ENCODE measurements at places on chromosomes 3 and 15. TPM values are rescaled to one million over a fixed set of nuclear protein-coding genes. Genes with fewer than 3 reads are reported as not detected.
A peak's percentile ranks its signal among the peaks of the same experiment; 100 is the strongest.

GRCh38 chr3:54264050-54264449 lies 141.7 kb downstream of the CACNA2D3 start:
- no peak for DNase-seq

DNA sequence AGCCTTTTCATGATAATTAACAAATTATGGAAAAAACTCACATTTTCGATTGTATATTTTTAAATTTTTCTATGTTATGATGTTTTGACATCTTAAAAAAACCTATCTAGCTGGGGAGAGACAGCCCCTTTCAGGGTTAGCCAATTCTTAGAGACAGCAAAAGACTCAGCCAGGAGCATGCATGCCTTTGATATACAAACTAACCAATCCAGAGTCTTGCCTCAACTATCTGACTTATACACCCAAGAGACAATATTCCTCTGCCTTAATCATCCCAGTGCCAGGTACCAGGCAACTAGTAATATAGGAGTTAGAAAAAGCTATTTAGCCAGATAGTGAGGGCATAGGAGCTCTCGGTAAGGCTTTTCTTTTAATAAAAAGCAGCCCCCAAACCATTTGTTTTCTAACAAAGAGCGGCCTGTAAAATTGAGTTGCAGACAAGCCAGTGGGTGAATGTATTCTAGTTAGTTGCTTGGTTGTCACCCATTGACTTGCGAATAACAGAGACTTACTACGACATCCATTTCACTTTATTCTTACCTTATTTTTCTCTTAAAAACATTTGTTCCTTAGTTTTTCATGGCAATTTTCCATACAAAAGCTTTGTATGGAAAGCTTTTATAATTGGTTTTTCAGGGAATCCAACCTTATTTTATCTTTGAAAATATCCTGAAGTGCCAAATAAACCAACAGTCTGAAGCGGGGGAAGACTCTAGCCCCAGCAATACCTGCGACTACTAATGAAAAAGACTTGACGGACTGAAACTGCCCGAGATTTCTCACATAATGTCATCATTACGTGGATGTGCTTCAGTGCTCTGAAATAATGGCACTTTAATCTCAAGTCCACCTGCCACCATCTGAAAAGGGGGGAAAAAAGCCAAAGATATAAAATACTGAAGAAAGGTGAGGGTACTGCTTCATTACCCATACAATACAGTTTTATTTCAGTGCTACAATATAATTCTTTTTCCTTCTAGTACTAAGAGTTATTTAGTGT lies 64.6 kb upstream of the ATP2C1 start:
- no peak for DNase-seq

GRCh38 chr3:60386306-60386705 lies 864.9 kb downstream of the FHIT start:
- DNase-seq: no peak

DNA sequence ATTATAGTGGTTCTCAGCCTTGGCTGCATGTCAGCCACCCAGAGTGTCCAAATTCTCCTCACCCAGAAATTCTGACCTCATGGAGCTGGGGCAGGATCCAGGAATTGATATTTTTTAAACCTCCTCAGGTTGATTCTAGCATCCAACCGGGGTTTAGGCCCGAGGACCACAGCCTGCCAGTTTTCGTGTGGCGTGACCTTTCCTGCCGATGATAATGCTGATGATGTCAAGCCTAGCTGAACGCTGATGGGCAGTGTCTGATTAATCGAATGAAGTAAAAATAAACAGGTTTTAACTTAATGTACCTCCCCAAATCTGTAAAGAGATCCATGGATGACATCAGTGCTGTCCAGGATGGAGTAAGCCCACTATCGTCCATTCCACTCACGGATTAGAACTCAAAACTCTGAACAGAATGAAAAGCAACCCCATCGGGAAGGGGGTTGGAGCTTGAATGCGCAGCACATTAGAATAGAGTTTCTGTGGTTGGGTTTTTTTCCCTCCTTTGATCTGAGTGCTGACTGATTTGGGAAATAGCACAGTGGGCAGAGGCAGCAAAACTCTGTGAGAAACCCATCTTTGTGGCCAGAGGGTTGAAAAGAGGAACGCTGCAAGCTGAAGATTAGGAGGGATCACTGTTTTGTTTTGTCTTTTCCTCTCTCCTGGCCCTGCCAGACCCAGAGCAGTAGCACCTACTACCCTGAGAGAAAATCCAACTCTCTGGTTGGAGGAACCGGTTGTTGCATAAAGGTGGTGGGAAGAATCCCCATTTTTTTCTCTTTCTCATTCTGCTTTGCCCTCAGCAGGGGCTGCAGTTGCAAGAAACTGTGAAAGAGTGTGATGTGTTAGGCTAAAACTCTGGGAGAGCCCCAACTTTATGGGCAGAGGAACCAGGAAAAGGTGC lies 153.9 kb downstream of the APBA2 start:
- DNase-seq: no peak

DNA sequence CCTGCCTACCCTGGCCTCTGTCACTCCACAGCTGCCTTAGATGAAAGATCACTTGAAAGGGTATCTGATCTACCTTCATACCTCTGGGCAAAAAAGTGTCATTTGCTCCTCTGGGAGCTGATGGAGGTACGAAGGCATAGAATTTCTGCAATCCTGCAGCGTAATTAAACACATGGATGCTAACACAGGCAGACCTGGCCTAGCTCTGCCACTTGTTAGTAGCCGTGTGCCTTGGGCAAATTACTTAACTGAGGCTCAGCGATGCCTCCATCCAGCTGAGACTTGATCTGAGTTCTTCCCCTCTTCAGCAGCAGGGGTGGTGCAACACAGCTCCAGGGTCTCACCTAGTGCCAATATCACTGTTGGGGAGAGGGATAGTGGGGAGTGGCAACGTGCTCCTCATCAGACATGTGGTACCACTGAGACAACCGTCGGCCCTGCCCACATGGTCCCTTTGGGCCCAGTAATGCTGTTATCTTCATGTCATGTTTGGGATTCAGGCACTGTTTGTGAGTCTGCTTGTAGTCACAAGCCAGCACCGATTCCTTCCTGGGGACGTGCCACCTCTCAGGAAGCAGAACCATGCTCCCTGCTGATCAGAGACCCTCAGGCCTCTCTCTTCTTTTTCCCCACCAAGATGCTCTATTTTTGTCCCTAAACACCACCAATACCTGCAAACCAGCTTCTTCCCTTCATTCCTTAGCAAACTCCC lies 34.1 kb upstream of the PIAS1 start:
- no peak for DNase-seq

DNA sequence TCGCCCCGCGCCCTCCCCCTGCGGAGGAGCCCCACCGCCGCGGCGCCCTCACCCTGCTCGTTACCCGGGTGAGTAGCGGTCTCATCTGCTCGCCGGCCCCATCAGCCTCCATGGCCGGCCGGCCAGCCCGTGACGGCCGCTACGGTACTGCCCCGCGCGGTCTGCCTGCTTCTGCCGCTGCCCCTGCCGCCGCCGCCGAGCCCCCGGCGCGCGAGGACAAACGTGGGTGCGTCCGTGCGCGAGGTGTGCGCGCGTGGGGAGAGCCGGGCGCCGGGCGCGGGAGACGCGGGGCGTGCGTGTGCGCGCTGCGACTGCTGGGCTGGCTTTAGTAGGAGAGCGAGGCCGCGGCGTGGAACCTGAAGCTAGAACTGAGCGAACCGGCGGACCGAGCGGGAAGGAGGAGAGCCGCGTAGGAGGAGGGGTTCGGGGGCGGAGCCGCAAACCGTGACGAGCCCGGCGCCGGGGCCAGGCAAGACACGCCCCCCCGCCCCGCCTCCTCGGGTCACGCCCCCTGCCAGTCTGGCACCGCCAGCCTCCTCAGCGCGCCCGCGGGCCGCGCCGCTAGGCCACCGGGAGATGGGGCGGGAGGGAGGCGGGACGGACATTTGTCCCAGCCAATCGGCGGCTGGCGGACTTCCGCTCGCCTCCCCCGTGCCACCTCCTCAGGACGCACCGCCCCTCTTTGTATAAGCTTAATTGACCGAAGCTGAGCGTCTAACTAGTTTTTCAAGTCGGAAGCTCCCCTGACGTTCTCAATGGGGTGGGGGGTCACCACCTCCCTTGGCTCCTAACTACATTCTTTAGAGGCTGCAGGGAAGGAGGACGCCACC lies at the start of gene SLC4A7:
Gene SLC4A7, minus strand, starts transcription at position 370 of the 830 bp plus-strand sequence. Its CDS starts 258 bp downstream, at position 112.
- peak; percentile 92 for DNase-seq

DNA sequence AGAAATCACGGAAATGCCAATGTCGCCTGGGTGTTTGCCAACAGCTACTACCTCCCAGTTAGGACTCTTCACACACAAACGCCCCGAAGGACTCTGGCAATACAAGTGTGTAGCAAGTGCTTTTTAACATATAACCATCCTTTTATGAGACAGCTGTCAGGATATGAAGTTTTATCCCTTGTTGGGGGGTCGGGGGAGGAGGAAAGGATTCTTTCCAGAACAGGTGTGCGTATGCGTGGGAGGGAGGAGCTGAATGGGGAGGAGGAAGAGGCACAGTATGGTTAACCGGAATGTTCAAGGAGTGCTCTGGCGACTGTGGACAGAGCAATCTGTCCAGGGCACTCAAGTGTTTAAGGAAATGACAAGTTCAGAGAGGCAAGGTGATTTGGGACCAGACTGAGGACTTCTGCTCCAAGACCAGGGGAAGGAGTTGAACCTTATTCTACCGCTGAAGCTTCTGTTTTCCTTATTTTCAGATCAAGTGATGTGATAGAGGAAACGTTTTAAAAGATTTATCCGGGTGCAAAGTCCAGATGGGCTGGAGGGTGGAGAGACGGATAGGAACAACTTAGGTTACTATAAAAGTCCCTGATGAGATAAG lies 1.3 kb downstream of the TSPAN3 start:
- DNase-seq: no peak

DNA sequence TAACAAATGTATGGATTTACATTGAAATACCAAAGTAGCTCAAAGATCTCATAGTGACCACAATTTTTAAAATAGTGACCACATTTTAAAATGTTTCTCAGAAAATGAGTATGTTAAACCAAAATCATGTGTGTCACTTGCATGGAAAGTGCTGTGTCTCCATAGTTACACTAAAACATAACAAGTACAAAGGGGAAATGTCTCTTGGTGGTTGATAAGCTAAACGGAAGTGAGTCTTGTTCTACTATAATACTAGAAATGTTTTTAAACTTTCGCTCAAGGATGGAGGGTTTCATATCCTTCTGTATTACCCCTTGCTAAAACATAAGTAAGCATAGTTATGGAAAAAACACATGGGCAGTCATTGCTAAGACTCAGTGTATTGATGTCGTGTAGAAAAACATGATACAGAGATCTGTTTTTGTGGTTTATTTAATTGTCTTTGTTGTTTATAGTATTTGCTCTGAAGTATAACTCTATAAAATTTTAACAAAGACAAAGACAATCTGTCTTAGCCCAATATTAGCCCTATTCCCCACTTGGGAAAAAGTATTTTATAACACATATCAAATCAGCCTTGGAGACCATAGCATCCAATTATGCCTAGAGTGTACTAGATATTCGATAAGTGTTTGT lies 27.0 kb upstream of the DENND4A start:
- DNase-seq: no peak

GRCh38 chr15:31214158-31214863 lies 112.3 kb upstream of the KLF13 start:
- DNase-seq: no peak

GRCh38 chr15:73049564-73050215 lies 2.6 kb upstream of the NEO1 start:
- DNase-seq: no peak

GRCh38 chr3:195715134-195715533 lies 5.6 kb upstream of the MUC20 start:
- DNase-seq: no peak

DNA sequence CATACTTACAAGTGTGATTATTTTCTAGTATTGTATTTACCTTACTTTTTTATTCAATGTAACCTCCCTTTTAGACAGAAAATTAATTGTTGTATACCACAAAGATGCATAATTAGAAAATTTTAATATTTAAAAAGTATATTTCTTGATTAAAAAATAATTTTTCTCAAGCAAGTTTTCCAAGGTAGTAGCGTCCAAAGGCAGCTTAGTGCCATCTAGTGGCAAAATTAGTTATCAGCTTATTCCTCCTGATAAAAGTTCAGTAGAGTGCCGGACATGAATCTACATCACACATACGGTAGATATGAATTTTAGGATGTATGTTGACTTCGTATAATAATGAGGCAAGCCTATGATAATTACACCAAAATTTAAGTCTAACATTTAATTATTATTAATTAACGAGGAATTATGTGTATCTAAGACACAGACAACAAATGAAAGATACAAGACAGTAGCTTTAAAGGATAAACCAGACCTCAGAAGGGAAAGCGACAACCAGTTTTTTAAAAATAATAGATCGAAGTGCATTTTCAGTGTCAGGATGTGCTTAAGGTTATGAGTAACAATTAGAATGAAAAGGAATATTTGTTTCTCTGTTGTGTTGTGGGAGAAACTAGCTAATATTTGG lies 405.9 kb downstream of the ROBO1 start:
- no peak for DNase-seq

DNA sequence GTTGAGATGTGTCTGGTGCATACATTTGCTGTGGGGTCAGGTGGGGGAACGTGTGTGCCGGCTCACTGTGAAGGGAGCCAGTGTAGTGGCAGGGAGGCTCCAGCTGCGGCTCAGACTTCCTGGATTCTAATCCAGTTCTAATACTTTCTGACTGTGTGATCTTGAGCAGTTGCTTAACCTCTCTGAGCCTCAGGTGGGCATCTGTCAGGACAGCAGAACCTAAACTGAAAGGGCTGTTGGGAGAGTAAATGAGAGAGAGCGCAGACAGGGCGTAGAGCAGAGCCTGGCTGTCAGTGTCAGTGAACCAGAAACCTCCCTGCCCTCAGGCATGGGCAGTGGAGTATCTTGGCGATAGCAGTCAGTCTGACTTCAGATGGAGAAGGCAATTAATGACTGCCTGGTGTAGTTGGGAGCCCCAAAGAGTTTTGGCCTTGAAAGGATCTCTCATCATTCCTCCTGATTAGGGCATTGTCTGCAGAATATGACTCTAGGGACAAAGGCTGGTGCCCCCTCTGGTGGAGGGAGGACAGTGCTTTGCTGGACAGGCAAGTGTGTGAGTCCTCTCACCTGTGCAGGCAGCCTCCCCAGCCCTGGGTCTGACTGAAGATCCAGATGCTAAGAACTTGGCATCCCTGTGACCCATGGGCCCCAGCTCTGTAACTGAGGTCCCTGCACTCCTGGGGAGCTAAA lies 9.6 kb downstream of the KBTBD13 start:
- DNase-seq: no peak

Gene GOLGA8S
- 0.09 TPM for total RNA-seq

Gene PRR23B
- not detected for total RNA-seq

Gene RNF7
- 67.9 TPM for total RNA-seq

Gene BMF
- 7.7 TPM for total RNA-seq

Gene ESYT3
- not detected for total RNA-seq

Gene SI
- total RNA-seq: not detected

Gene FEZF2
- total RNA-seq: not detected

Gene SPINK8
- total RNA-seq: not detected

Gene ITGA11
- 0.48 TPM for total RNA-seq

Data from omental fat pad (tissue), 4 donors.